ENCODE measurements at places on chromosomes 5 and 9.
A peak's percentile ranks its signal among the peaks of the same experiment; 100 is the strongest.

DNA sequence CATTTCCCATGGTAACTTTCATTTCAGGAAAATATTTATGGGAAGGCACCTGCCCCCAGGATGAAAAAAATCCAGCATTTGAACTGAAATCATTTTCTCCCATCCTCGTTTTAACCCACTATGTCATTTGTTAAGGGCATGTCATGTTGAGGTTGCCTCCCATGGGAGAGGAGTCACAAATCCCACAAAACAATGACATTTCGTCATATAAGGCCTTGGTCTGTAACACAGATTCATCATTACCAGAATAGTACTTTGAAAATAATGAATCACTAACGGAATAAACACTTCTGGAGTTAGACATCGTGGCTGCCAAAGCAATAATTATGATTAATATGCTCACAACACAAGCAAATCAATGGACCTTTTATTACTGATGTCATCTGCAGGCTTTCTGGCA lies 274.1 kb downstream of the NDUFS4 start:
- DNase-seq, result no peak

DNA sequence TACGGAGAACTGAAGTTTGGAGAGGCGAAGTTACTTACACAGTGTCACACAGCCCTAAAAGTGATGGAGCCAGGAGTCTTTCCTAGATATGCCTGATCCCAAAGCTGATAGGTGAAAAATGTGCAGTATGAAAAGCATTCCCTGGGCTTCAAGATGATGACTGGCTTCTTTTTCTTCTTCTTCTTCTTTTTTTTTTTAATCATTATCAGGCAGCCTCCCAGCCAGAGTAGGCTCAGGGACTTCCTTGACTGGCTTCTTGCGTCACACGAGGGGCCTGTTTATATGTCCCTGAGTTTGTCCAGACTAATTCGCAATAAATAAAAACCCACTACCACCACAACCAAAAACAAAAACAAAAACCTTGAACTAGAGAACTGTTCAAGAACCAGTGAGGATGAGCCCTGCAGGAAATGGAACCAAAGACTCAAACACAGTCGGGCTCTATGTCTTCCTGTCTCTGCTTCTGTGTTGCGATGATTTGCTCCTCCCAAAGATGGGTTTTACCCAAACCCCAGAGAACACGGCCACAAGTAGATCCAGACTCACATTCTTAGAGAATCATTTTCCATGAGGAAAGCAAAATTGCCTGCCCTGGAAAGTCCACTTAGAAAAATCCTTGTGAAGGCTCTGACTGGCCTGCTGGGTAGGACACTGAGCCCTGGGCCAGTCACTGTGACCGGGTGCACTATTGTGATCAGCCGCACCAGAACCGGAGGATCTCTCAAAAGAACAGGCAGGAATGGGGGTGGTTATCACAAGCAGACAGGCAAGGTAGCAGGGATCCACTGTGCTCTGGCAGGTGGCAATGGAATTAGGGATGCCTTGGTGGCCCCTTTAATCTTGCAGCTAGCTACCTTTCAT lies 38.0 kb upstream of the ADAM19 start:
- no peak for DNase-seq

DNA sequence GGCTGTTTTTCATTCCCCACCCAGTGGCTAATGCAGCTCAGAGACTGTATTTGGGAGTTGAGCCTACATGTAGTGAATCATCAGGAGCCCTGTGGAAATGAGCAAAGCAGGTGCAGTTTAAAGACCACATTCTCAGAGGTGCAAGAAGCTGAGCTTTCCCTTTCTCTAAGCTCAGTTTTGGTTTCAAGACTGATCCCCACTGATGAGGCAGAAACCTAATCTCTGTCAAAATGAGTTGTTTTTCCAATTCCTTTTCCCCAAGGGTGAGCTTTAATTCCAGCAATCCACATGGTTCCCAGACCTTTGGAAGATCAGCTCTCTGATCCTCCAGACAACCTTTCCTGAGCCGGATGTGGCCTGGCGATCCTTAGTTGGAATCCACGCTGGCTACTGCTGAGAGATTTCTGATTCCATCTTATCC lies 420.5 kb downstream of the EBF1 start:
- DNase-seq, result no peak

DNA sequence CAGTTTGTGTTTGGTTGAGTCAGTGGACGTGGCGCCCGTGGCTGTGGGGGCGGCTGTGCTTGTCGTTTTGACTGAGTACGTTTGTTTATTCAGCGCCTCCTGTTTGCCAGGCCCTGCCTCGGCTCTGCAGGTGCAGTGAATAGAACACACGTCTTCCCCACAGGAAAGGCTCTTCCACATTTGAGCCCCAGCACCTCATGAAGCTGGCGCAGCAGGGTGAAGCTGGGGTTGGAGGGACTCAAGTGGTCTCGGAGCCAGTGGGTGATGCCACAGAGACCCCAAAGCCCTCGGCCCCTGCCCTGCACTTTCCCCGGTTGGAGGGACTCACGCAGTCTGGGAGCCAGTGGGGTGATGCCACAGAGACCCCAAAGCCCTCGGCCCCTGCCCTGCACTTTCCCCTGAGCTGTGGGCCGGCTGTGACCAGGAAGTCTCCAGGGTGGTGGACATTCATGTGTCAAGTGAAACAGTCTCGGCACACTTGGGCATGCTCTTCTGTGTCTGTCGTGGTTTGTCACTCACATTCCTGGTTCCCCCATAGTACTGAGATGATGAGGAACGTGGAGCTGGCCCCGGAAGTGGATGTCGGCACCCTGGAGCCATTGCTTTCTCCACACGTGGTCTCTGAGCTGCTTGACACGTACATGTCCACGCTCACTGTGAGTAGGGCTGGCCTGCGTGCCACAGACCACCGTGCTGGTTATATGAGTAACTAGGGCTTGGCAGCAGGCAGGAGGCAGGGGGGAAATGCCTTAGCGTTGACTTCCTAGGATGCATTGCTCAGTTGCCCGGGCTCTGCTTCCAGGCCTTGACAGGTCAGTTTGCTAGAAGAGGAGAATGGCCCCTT lies 13.6 kb downstream of the EXOC3 start:
- DNase-seq, result no peak

GRCh38 chr5:66854416-66854815 lies 258.2 kb downstream of the MAST4 start:
- DNase-seq, result no peak

GRCh38 chr5:171424726-171425125 lies 5.3 kb downstream of the FGF18 start:
- DNase-seq, result no peak

DNA sequence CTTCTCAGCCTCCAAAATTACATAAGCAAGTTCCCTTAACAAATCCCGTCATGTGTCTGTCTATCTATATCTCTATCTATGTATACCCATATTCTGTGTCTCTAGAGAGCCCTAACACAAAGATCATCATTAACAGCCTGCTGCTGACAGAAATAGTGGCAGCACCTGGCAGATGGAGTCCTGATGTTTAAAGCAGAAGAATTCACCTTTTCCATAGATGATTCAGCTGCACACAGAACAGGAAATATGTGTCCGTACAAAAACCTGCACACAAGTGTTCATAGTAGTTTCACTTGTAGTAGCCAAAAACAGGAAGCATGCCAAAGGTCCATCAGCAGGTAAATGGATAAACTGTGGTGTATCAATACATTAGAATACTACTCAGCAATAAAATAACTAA lies 45.0 kb upstream of the ACO1 start:
- no peak for DNase-seq

GRCh38 chr9:26706223-26706622 lies 186.4 kb downstream of the CAAP1 start:
- no peak for DNase-seq

GRCh38 chr9:84374516-84374915 lies 34.0 kb upstream of the SLC28A3 start:
- no peak for DNase-seq

DNA sequence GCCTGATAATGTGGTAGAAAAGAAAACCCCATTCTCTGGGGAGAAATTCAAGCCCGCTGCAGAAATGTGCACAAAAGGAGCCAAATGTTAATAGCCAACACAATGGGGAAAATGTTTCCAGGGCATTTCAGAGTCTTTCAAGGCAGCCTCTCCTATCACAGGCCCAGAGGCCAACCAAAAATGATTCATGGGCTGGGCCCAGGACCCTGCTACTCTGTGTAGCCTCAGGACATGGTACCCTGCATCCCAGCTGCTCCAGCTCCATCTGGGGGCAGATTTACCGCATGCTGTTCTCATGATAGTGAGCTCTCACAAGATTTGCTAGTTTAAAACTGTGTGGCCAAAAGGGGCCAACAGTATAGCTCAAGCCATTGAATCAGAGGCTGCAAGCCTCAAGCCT lies 41.1 kb downstream of the RAPGEF6 start:
- DNase-seq, result no peak

DNA sequence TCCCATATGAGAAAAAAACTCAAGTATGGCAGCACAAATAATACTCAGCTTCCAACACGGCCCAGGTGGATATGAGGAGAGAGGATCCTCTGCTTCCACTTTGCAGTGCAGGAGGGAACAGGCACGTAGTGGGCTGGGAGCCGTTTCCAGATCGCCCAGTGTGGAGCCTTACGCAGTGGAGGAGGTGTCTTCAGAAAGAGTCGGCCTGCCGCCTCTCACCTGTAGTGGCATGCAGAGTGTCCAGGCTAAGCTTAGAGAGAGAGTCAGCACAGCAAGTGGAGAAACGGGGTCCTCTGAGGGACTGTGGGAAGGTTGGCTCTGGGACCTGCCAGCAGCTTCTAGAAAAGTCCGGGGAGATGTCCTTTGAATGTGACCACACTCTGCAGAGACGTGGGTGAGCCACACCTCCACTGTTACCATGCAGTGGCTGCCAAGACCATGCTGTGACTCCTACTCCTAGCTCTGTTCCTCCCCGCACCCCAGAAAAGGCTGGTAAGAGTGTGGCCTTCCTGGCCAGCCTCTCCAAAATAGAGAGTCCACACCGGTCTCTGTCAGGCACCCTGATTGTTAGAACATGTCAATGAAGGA lies 3.5 kb upstream of the SEMA4D start:
- peak; percentile 61 for DNase-seq

DNA sequence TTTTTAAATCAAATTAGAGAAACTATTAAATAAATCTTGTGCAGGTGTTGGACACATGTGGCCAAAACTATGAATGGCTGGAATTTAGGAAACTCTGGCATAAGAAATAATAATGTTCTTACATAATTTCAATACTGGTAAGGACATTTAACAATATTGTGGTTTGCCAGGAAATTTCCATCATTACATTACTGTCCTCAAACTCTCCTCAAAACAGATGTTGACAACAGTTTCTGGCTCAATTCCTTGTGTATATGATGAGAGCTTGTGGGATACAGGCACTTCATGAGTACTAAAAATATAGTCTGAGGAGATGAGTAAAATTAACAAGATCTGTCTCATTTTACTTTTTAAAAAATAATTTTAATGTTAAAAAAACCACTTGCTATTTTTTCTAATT lies 27.9 kb downstream of the MCTP1 start:
- DNase-seq, result no peak

DNA sequence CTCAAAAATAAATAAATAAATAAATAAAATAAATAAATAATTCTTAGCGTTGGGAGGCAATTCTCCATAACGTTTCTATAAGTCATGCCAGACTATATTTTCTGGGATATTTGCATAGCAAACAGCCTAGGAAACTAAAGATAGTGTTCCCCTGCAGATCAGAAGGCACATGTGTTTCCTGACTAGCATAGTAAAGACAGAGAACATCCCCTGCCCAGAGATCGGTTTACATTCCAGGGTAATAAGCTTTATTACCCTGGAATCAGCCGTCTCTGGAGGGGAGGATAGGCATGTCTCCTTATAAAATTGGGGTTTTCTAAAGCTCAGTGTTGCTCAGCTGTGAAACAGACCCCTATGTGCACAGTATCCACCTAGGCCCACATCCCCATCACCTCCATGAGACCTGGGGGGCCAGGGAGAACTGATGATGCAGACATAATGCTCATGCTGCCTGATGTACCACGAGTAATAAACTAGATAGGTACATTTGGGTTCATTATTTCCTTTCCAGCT lies 36.9 kb upstream of the IFNK start:
- no peak for DNase-seq

GRCh38 chr5:11261241-11261640 lies 500.2 kb upstream of the DAP start:
- DNase-seq, result no peak

- DNase-seq, result no peak
Observed at GRCh38 chr9:37564916-37565315, 11.3 kb downstream of the FBXO10 start.

DNA sequence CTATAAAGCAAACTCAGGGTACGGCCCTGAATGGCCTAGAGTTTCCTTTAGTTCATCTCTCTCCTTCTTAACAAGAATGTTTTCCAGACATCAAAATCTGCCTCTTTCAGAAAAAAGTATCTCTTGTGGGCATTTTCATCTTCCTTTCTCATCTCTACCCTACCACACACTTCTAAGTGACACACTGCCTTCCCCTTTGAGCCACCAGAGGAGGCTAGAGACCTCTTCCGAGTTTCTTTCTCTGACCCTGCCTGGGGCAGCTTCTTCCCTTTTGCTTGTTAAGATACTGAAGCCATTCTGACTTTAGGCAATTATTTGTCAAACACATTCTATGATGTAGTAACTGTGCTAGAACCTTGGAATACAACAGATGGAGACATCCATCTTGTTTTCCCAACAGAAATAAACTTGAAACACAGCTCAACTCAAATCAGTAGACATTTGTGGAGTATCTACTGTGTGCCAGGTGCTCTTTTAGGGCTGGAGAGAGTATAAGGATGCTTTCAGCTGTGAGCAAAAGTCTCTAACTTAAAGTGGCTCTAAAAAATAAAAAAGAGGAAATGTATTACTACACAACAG lies 8.6 kb upstream of the SV2C start:
- no peak for DNase-seq

- DNase-seq, result no peak
Observed at GRCh38 chr9:129408535-129409215, 212.2 kb downstream of the C9orf50 start.

DNA sequence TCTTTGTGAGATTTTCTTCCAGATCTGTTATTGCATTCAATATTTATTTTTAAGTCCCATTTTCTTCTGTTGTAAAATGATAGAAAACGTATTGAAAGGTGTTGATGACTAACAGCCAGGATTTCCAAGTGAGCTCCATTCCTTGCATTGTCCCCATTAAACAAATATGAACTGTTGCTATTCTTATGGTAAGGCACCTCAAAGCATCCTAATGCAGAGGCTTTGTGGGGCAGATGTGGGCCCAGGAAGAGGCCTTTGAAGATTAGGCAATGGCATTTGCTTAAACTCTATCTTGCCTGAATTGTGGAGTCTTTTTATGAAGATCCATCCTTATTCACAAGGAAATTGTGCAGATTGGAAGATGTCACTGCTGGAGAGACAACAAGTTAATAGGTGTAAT lies 38.9 kb downstream of the NTRK2 start:
- DNase-seq, result no peak

- no peak for DNase-seq
Observed at GRCh38 chr5:127184851-127185250, 105.7 kb upstream of the MEGF10 start.

All from NK-92 treated with Interleukin-12 subunit alpha and Interleukin-12 subunit beta, amount 100 ng/mL, for 24 hours (cell line).